ENCODE measurements at places on chromosomes 2 and 18. TPM values are rescaled to one million over a fixed set of nuclear protein-coding genes. Genes with fewer than 3 reads are reported as not detected.

Gene KCNF1
- not detected for total RNA-seq

Gene COL3A1
- 13.8 TPM for total RNA-seq

DNA sequence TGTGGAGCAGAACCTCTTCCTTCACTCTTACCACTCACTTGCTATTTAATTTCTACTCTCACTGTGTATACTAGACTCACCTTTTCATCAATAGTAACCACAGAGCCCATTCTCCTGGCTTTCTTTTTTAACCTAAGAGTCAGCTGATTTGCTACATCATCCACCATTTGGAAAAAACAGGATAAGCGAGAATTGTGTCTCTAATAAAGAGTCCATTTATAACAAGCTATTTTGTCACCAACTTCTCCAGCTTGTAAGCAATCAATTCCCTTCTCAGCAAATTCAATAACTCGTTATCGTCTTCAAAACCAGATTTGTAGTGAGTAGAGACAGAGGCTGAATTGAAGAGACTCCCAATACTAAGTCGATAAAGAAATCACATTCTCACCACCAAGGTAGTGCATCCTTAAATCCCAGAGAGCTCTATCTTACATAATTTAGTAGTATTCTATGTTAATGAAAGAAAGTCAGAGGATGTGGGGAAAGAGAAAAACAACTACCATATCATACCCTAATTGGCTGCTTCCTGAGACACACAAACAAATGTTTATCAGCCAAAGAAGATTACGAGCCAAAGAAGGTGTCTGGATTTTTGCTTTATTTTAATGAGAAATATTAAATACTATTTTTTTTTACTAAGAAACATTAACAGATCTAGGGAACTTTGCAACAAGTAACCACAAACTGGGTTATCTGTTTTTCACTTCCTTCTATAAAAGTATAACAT, 52.5 kb upstream of the SPTBN1 start:
- H3K4me3 ChIP-seq: no peak overlapping the region
- H3K27ac ChIP-seq: peak overlapping the region; percentile 37
- H3K36me3 ChIP-seq: no peaks in the 10 kb centered on the region
- DNase-seq: no peak

- no peaks in the 10 kb centered on the region for H3K36me3 ChIP-seq
- H3K4me3 ChIP-seq: no peak overlapping the region
- no peak overlapping the region for H3K27ac ChIP-seq
- no peaks in the 10 kb centered on the region for H3K27me3 ChIP-seq
- no peaks in the 10 kb centered on the region for H3K4me1 ChIP-seq
- no peak for DNase-seq
Measured at GRCh38 chr2:73133566-73134197, 20.9 kb upstream of the RAB11FIP5 start.

DNA sequence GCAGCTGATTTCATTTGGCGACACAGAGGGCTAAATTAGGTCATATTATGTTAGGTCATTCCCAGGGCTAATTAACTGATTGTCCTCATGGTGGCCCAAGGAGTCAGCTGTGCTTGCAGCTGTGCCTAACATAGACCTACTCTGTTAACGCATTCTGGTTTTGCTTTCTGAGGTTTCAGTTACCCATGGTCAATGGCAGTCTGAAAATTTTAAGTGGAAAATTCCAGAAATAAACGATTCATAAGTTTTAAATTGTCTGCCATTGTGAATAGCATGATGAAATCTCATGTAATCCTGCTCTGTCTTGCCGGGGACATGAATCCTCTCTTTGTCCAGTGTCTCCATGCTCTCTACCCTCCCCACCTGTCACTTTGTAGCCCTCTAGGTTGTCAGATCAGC, 168.7 kb downstream of the KCNS3 start:
- DNase-seq: no peak
- peaks cover 24% of the 10 kb centered on the region for H3K4me1 ChIP-seq
- peak overlapping the region; percentile 77 for H3K27ac ChIP-seq
- no peak overlapping the region for H3K4me3 ChIP-seq
- no peaks in the 10 kb centered on the region for H3K27me3 ChIP-seq

DNA sequence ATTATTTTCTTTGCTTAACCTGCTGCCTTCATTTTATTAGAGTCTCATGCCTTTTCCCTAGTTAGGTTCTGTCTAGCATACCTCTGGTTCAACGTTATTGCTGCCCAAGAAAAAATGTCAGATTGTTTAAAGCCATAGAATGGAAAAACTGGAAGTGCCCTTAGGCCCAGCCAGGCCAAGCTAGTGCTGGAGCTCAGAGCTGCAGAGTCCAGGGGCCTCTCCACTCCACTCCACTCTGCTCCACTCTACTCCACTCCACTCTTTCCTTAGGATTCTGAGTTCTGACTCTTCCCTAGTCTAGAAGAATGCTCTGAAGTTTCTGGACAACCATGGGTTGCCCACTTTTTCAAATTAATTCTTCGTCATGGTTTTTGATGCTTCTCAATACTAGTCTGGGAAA, 155.6 kb downstream of the SETBP1 start:
- no peaks in the 10 kb centered on the region for H3K36me3 ChIP-seq
- H3K4me3 ChIP-seq: no peak overlapping the region
- H3K27ac ChIP-seq: peak overlapping the region; percentile 56
- DNase-seq: no peak
- H3K27me3 ChIP-seq: no peaks in the 10 kb centered on the region
- H3K4me1 ChIP-seq: peaks cover 84% of the 10 kb centered on the region

GRCh38 chr2:158542577-158542976, 85.8 kb downstream of the PKP4 start:
- no peak for DNase-seq
- H3K27ac ChIP-seq: no peak overlapping the region
- no peak overlapping the region for H3K4me3 ChIP-seq
- H3K27me3 ChIP-seq: no peaks in the 10 kb centered on the region
- no peaks in the 10 kb centered on the region for H3K36me3 ChIP-seq
- peaks cover 7% of the 10 kb centered on the region for H3K4me1 ChIP-seq

DNA sequence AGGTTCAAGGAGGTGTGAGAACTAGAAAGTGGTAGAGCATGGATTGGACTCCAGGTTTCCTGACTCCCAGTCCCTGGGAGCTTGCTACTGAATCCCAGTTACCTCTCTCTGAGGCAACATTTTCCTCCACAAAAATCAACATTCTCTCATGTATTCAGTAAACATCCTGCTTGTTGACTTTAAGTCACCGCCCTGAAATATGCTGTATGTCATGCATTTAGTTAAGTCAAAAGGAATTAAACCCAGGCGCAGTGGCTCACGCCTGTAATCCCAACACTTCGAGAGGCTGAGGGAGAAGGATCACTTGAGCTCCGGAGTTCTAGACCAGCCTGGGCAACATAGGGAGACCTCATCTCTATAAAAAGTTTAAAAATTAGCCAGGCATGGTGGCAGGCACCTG, 3.8 kb downstream of the MATN3 start:
- no peaks in the 10 kb centered on the region for H3K4me1 ChIP-seq
- H3K27ac ChIP-seq: no peak overlapping the region
- no peaks in the 10 kb centered on the region for H3K36me3 ChIP-seq

All from gastrocnemius medialis (tissue), 4 donors.